Thyroid gland (tissue), 4 donors: ENCODE measurements at places on chromosomes 1 and 21. TPM values are rescaled to one million over a fixed set of nuclear protein-coding genes. Genes with fewer than 3 reads are reported as not detected.

RGS16 gene
- 35.0 TPM for total RNA-seq

PLA2G2F gene
- not detected for total RNA-seq

STK40 gene
- total RNA-seq, result 56.1 TPM

C8A gene
- total RNA-seq, result not detected

FNDC10 gene
- 9.9 TPM for total RNA-seq

CHI3L2 gene
- 4.2 TPM for total RNA-seq

RGS13 gene
- total RNA-seq, result not detected

CR1L gene
- not detected for total RNA-seq

ELOA gene
- total RNA-seq, result 49.9 TPM

RGS5 gene
- total RNA-seq, result 532 TPM

ERICH3 gene
- not detected for total RNA-seq

SPRR2A gene
- total RNA-seq, result not detected

C1QB gene
- total RNA-seq, result 83.4 TPM

C1orf116 gene
- total RNA-seq, result 14.0 TPM

PLA2G2A gene
- 141 TPM for total RNA-seq

GOLPH3L gene
- 41.4 TPM for total RNA-seq

ANKRD65 gene
- 2.0 TPM for total RNA-seq

MFSD2A gene
- total RNA-seq, result 60.8 TPM

CCSAP gene
- 2.6 TPM for total RNA-seq

TFAP2E gene
- total RNA-seq, result not detected

SPRR3 gene
- not detected for total RNA-seq

ANKRD35 gene
- 1.5 TPM for total RNA-seq

LYPLAL1 gene
- 43.3 TPM for total RNA-seq

SYCP1 gene
- total RNA-seq, result not detected

KDM1A gene
- total RNA-seq, result 63.2 TPM

CYYR1 gene
- 7.0 TPM for total RNA-seq

NUDT17 gene
- 4.6 TPM for total RNA-seq

BCL2L15 gene
- total RNA-seq, result 0.67 TPM

NR1I3 gene
- not detected for total RNA-seq

PKLR gene
- total RNA-seq, result not detected

CASQ2 gene
- 3.9 TPM for total RNA-seq

NOL9 gene
- total RNA-seq, result 20.1 TPM

CLK2 gene
- 51.2 TPM for total RNA-seq

EXO1 gene
- total RNA-seq, result not detected

LCE6A gene
- not detected for total RNA-seq

EDARADD gene
- 11.8 TPM for total RNA-seq

EDN2 gene
- total RNA-seq, result not detected

GCSAML gene
- not detected for total RNA-seq

CDCA8 gene
- 1.1 TPM for total RNA-seq

SLC44A5 gene
- total RNA-seq, result 0.11 TPM

ETV3L gene
- not detected for total RNA-seq

HMGCS2 gene
- total RNA-seq, result 6.4 TPM

SMCP gene
- 2.6 TPM for total RNA-seq

BLACAT1 gene
- 3.6 TPM for total RNA-seq

AMY1C gene
- 1.1 TPM for total RNA-seq

SH2D5 gene
- 1.4 TPM for total RNA-seq

RGSL1 gene
- total RNA-seq, result not detected

POU3F1 gene
- total RNA-seq, result not detected

PALMD gene
- 8.9 TPM for total RNA-seq

USH2A gene
- total RNA-seq, result under 0.01 TPM

CD84 gene
- 2.5 TPM for total RNA-seq

PLA2G4A gene
- total RNA-seq, result 4.9 TPM

TNN gene
- total RNA-seq, result 1.3 TPM

MTARC2 gene
- total RNA-seq, result 71.7 TPM

KRTAP13-2 gene
- total RNA-seq, result not detected
